ENCODE measurements at places on chromosomes 4 and X.

DNA sequence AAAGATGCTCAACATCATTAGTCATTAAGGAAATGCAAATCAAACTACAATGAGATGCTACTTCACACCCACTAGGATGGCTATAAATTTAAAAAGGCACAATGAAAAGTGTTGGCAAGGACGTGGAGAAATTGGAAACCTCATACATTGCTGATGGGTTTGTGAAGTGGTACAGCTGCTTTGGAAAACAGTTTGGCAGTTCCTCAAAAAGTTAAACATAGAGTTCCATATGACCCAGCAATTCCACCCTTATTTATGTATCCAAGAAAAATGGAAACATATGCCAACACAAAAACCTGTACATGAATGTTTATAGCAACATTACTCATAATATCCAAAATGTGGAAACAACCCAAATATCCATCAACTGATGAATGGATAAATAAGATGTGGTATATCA lies 101.3 kb upstream of the MAGEB10 start:
- DNase-seq, result no peak

- DNase-seq, result no peak
Measured at GRCh38 chrX:12366440-12366839, 228.2 kb downstream of the FRMPD4 start.

- DNase-seq, result no peak
Measured at GRCh38 chr4:1666391-1666790, 17.7 kb downstream of the FAM53A start.

DNA sequence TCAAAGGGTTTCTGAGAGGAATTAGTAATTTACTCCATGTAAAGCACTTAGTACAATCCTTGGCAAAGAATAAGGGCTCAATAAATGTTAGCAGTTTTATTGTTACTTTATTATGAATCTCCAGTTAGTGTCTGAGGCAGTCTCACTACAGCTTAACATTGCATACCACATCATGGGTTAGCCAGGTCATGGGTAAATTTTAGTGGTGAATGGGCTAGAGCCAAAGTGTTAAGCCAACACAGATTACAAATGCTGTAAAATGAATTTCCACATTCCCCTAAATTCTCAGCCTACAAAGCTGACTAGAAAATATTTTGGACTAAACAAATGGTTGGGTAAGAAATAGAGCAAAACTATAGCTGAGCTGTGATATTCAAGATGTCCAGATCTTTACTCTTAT lies 72.4 kb downstream of the NRK start:
- no peak for DNase-seq

- no peak for DNase-seq
Measured at GRCh38 chr4:67256388-67257043, 288.8 kb downstream of the CENPC start.

DNA sequence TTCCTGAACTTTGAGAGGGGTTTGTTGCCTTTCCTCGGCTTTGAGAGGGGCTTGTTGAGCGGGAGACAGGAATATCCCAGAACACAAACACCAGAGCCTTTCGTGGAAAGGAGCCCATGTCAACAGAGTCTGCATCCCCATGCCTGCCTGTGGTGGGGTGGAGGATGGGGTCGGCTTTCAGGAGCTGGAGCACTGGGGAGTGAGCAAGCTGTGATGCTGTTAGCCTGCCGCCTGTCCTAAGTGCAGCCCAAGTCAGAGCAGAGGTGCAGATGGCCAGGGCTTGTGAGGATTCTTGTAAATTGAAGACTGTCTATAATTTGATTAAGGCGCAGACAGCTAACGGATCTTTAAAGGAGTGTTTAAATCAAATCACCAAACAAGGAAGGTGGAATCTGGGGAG lies 103.3 kb upstream of the ANK2 start:
- DNase-seq, result no peak

DNA sequence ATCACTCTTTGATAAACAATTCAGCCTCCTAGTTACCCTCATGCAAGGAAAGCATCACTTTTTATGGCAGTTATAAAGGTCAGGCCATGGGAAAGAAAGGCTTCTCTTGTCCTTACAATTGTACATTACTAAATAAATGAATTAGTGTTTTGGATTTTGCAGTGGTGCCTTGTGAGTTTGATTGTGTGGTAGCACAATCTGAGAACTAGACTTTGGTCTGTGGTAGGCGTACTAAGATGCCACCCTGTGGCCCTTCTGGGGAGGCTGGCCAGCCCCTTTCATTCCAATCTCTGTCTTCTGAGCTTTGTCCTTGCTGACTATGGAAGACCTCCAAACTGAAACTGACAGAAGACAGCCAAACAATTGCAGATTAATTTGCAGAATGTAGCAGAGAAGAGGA lies 14.6 kb upstream of the HNRNPD start:
- DNase-seq, result no peak

GRCh38 chrX:47166126-47166525 lies 21.1 kb downstream of the RBM10 start:
- no peak for DNase-seq

- DNase-seq, result peak; percentile 22
Measured at GRCh38 chrX:19799319-19800182, 87.8 kb downstream of the SH3KBP1 start.

- DNase-seq, result no peak
Measured at GRCh38 chr4:105837037-105837436, 58.2 kb upstream of the NPNT start.

- no peak for DNase-seq
Measured at GRCh38 chrX:150767475-150768131, 74.4 kb downstream of the MTMR1 start.

- no peak for DNase-seq
Measured at GRCh38 chr4:47315346-47315745, 148.2 kb downstream of the COMMD8 start.

DNA sequence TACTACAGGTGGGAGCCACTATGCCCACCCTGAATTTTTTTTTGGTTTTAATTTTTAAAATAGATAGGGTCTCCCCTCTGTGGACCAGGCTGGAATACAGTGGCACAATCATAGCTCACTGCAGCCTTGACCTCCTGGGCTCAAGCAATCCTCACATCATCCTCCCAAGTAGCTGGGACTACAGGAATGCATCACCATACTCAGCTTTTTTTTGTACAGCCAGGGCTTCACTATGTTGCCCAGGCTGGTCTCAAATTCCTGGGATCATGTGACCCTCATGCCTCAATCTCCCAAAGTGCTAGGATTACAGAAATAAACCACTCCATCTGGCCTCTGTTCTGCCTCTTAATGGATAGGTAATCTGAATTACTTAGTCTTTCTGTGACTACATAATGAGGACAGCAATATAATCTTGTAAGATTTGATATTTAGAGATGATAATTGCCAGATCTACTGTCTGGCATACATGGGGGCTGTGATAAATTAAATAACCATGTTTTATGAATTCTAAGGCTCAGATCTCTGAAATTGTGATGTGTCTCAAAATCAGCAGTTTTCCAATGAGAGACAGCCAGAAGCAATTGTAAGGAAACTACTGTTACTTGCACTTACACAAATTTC lies 26.7 kb downstream of the PDS5A start:
- no peak for DNase-seq

- no peak for DNase-seq
Measured at GRCh38 chrX:8672176-8672575, 59.8 kb downstream of the ANOS1 start.

DNA sequence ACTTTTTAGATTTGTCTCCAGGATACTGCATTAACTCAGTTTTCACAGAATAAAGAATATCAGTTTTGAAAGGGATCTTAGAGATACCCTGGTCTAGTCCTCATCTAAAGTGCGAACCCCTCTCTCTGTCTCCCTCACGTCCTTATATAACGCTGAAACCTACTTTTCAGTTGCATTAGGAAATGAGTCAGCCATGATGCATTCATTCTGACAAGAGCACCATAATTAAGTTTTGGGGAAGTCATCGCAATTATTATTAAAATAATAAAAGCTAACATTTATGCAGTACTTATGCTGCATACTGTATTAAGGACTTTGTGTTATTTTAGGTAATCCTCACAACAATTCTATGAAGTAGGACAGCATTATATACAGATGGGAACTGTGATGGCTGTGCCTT lies 116.1 kb downstream of the REELD1 start:
- no peak for DNase-seq

DNA sequence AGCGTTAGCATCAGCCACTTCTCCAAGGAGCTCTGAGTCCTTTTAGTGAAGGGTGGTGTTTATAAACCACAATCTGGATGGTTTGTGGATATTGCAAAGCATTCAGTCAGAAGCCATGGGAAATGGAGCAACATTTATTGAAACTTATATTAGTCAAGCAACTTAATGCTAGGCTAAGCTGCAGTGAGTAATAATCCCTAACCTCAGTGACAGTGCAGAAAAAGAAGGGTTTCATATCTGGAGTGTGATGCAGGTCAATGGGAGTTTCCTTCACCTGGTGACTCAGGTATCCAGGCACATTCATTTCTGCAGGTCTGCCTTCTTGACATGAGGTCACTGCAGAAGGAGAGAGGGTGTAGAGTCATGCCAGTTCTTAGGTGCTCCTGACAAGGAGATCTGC lies 10.4 kb upstream of the DRD5 start:
- DNase-seq, result no peak

GRCh38 chrX:112636288-112636687 lies 43.5 kb downstream of the LHFPL1 start:
- DNase-seq, result no peak

GRCh38 chr4:60482921-60483351 lies 717.2 kb upstream of the ADGRL3 start:
- no peak for DNase-seq

DNA sequence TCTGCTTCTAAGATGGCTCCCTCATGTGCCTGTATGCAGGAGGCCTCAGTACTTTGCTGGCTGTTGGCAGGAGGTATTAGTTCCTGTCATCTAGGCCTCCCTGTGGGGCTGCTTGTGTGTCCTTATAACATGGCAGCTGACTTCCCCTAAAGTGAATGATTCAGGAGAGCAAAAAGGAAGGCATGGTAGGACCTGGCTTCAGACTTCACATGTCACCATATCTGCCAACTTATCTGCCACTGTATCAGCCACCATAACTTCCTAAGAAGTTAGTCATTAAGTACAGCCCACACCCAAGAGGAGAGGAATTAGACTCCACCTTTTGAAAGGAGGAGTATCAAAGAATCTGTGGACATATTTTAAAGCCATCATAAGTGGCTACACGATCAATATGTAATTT lies 122.5 kb downstream of the UCHL1 start:
- DNase-seq, result no peak

GRCh38 chr4:53937918-53938317 lies 126.5 kb downstream of the CHIC2 start:
- no peak for DNase-seq

- no peak for DNase-seq
Measured at GRCh38 chr4:81652069-81652478, 180.4 kb upstream of the RASGEF1B start.

GRCh38 chrX:72312311-72312940 lies 6.7 kb upstream of the CITED1 start:
- DNase-seq, result no peak

- peak; percentile 3 for DNase-seq
Measured at GRCh38 chr4:141275834-141276233, 55.1 kb downstream of the ZNF330 start.
